Ascending aorta (tissue), 2 donors: ENCODE measurements at places on chromosomes 4 and X.

GRCh38 chr4:142358656-142359055 lies 487.4 kb downstream of the INPP4B start:
- DNase-seq = no peak

GRCh38 chrX:30831082-30831481 lies 58.0 kb downstream of the TAB3 start:
- no peak for DNase-seq

GRCh38 chr4:142021761-142022160 lies 385.4 kb downstream of the IL15 start:
- no peak for DNase-seq

- no peak for DNase-seq
Measured at GRCh38 chr4:86500527-86500926, 93.6 kb upstream of the PTPN13 start.

GRCh38 chr4:94306713-94307112 lies 35.9 kb downstream of the HPGDS start:
- no peak for DNase-seq

DNA sequence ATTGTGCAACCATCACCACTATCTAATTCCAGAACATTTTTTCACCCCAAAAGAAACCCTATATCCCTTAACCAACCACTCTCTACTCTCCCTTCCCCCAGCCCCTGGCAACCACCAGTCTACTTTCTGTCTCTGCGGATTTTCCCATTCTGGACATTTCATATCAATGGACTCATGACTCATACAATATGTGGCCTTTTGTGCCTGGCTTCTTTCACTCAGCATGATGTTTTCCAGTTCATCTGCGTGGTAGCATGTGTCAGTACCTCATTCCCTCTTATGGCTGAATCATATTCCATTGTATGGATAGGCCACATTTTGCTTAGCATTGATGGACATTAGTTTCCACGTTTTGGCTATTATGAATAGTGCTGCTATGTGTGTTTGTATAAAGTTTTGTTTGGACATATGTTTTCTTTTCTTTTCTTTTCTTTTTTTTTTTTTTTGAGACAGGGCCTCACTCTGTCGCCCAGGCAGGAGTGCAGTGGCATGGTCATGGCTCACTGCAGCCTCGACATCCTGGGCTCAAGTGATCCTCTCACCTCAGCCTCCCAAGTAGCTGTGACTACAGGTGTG lies 335.4 kb downstream of the BCOR start:
- DNase-seq = no peak

DNA sequence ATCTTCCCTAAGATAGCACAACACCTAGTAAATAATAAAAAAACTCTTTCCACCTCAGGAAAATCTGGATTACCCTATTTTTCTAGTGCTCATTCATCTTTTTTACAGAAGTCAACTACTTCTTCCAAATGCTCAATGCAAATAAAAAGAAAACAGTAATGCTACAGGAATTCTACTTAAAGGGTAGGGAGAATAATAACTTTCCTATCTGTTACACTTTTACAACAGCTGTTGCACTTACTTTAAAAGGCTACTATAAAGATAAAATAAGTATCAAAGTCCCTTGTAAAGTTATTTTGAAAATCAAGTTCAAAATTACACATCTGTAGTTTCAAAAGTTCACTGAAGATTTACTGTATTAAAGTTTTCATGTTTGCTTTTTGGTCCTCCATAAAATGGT lies 37.6 kb downstream of the THOC2 start:
- DNase-seq = no peak

GRCh38 chrX:132181364-132181763 lies 37.9 kb downstream of the RAP2C start:
- no peak for DNase-seq

GRCh38 chr4:28010577-28011240 lies 1150.1 kb downstream of the STIM2 start:
- DNase-seq = no peak

DNA sequence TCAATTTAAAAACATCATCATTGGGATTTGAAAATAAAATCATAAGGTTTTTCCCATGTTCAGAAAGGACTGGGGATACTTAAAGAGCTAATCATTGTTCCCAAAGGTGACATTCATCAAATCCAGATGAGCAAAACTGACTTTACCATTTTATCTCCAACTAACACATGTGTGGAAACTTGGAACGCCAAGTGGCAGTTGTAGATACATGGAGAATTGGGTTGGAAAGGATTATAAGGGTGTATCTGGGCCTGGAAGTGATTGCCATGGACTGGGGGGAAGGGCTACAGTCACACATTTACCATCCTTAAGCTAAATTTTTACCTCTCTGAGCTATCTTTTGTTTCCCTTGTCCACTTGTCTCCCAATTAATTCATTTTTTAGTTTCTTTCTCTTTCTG lies 203.4 kb downstream of the SLC39A8 start:
- DNase-seq = no peak

GRCh38 chrX:16977771-16978170 lies 31.3 kb downstream of the REPS2 start:
- no peak for DNase-seq

DNA sequence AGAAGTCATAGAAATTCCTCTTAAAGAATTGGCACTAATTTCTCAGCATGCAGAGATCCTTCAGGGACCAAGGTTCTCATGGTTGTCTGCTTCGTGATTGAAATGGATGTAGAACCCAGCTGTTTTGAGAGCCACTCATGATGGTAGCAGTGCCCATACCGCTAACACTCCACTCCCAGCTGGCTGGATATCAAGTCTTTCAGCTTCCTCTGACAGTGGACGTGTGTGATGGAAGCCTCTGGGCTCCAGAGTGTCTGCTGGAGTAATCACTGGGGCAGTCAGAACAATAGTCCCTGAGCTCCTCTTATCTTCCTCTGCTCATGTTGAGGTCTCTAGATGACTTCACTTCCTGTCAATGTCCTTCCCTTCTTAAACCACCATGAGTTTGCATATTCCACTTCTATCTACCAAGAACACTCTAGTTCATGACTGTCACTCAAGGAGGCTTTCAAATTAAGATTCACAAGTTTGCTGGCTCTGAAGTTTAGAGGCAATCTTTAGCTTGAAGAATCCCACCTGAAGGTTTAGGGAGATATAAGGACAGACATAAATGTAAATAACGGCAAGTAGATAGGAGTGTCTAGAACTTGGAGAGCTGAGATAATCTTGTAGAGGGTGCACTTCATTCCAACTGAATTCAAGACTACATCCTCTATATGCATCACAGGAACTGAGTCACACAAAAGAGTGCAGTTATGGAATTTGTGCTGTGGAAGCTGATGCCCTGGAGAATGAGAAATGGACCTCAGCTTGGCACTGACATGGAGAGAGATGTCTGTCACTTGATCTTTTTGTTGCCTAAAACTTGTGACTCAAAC lies 64.5 kb upstream of the WDR1 start:
- DNase-seq = no peak

GRCh38 chrX:40617566-40617965 lies 5.7 kb upstream of the MPC1L start:
- no peak for DNase-seq

DNA sequence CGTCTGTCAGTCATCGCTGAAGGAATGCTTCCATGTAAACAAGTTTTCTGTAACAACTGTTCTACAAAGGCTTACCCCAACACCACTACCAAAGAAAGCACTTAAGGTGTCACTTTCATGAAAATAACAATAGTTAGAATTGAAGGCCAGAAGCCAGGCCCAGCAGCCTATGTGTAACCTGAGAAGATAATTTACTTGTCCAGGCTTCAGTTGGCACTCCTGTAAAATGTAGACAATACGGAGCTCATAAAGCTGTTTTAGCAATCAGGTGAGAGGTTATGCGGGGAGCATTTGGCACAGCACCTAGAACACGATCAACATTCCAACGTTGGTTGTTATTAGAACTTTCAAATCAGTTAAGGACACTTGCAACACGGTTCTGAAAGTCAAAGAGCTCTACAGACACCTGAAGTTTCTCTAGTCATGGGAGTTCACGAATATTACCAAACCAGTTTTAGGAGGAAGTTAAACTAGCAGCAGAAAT lies 15.7 kb downstream of the ADGRA3 start:
- DNase-seq = no peak

- DNase-seq = no peak
Measured at GRCh38 chr4:10095296-10095991, 21.2 kb downstream of the WDR1 start.

- no peak for DNase-seq
Measured at GRCh38 chr4:184114431-184114830, 103.2 kb downstream of the ENPP6 start.

- DNase-seq = no peak
Measured at GRCh38 chr4:164977243-164978164, at the start of gene TRIM61. Gene TRIM61 (minus strand): TSS chr4:164977657. CDS start chr4:164970002, 7,655 bp downstream.

DNA sequence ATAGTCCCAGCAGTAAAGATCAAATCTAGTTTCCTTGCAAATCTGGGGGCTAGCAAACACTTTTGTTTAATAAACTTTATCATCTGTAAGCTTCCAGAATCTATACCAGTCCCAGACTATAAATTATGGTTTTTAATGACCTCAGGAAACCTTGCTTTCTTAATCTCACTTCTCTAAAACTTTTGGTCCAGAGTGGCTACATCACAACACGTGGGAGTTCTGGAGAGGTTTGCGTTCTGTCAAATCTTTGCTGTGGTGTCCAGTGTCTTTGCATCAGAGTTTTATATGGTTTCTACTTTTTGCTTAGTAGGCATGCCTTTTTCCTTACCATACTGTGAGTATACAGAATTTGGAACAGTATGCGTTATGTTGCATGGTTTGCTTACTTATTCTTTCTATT lies 193.9 kb downstream of the ANK2 start:
- no peak for DNase-seq

GRCh38 chrX:148915474-148915873 lies 415.1 kb downstream of the AFF2 start:
- no peak for DNase-seq

DNA sequence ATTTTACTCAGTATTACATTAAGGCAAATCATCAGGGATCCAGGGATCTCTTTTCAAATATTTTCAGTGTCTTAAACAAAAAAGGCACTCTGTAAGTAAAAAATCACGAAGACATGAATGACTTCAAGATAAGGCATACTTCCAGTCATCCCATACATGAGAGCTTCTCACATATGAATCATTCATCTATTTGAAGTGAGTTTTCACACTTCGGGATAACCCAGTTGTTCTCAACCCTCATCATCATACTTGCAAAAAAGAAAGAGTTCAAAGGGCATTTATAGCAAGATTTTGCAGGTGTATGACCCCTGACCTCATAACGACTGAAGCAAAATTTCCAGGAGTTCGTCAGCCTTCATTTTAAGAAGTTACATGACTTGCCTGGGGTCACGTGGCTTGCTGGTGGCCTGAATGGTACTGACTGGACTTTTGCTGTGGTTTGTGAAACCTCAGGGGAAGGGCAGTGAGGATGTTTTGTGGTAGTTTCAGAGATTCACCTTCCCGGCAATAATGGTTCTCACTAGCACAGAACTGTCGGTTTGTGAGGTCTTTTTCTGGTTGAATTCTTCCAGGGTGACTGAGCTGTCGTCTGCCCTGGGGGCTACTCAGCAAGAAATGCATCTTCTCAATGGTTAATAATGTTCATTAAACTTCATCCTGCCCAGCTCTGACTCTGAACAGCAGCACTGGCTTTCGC lies 115.8 kb upstream of the SHISA3 start:
- no peak for DNase-seq

- no peak for DNase-seq
Measured at GRCh38 chrX:77740376-77740905, 45.6 kb downstream of the ATRX start.

DNA sequence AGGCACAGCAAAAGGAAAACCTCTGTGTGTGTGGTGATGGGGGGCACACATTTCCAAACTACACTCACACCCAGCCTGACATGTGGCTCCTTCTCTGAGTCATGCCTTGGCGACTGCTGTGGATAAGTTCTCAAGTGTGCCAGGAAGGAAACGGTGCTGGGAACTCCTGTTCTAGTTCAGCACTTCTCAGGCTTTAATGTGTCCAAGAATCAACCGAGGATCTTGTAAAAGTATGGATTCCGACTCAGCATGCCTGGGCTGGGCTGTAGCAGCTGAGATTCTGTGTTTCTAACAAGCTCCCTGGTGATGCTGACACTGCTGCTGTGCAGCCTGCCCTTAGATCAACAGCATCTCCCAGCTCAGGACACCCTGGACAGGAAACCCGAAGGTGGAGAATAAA lies 20.2 kb downstream of the CLNK start:
- peak; percentile 78 for DNase-seq
